ENCODE measurements at places on chromosomes 16 and 17.

GRCh38 chr16:14015948-14016347 lies 55.2 kb upstream of the MRTFB start:
- DNase-seq = no peak

DNA sequence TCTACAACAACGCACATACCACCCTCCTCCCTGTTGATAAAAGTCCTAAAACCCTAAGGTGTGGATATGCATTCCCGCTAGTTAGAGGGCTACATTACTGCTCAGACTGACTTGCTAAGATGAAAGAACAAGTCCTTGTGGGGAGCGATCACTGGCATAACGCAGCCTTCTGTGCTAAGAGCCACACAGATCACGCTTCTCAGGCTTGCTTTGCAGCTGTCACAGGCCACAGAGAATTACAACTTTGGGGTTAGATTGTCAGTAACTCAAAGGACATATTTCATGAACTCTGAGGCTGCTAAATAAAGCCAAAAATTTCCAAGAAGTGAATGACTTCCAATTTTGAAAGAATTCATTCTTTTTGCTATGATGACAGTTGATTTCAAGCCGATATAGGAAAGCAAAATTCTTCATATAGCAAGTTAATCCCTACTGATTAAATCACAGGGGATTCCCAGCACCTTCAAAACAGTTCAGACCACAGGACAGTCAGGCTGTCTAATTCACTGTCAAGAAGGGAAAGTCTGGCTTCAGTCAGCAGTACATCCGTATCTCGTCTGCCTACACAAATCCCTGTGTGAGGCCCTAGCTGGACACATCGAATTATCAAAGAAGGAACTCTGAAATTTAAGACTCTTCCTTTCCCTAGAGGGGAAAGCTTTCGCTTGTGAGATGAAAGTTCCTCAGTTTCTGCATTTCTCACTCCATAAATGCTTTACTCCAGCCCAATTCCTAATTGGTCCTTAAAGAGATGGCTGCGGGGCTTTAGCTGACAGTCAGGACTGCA lies 107.1 kb downstream of the VPS53 start:
- DNase-seq = no peak

DNA sequence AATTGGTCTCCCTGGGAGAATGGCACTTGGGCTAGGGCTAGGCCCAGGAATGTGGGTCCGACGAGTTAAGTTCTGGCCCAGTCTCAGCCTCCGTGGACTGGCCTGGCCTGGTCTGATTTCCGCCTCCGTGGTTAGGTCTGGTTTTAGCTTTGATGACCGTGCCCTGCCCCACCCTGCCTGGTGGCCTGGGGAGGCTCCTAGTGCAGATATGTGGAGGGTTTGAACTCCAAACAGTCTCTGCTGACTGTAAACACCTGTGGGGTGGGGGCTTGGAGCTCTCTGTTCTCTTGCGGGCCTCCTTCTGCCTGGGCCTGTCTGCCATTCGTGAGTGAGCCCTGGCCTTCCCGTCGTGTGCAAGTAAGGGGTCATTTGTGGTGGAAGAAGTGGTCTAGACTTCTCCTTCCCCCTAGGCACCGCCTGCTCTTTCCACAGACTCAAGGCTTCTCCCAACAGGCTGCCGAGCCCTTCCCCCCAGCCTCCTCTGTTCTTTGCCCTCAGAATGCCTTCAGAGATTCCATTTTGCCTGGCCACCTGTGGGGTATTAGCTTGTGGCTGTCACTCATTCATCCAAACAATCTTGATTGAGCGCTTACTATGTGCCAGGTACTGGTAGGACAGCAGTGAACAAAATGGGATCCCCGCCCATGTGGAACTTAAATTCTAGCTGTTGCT lies 1.6 kb downstream of the ATP6V0C start:
- no peak for DNase-seq

DNA sequence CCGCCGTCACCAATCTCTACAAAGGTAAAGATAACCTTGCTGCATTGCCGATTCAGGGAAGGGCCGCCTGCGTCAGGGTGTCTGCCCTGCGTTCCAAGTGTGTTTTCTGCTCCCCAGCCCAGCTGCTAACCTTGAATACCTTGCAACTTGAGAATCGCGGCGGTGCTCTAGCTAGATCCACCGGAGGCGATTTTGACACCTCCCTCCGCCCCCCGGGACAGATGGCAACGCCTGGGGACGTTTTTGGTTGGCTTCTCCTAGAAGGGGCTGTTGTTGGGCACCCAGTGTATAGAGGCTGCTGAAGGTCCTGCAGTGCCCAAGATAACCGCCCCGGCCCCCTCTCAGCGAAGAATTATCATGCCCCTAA lies 1.5 kb downstream of the HAPSTR1 start:
- DNase-seq = no peak

GRCh38 chr16:82282662-82283061 lies 112.6 kb upstream of the MPHOSPH6 start:
- no peak for DNase-seq

DNA sequence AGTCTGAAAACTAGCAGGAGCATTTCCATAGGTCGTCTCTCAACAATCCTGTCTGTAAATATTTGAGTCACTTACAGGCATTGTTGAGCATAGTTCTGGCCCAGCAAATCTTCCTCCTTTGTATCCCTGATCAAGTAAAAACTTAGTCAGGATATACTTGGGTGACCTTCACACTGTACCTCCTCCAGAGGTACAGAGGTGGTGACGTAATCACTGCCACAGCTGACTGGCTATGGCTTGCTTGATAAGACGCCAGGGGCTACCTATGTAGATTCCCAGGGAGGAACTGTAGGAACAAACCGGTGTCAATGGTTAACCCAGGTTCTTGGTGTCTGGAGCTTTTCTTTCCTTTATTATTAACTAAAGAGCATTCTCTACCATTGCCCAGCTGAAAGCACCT lies at the start of gene KCNJ16:
TSS of gene KCNJ16 (plus strand) at position 270 of the 400 bp plus-strand sequence. CDS start 56,863 bp downstream, outside the sequence.
- DNase-seq = no peak

DNA sequence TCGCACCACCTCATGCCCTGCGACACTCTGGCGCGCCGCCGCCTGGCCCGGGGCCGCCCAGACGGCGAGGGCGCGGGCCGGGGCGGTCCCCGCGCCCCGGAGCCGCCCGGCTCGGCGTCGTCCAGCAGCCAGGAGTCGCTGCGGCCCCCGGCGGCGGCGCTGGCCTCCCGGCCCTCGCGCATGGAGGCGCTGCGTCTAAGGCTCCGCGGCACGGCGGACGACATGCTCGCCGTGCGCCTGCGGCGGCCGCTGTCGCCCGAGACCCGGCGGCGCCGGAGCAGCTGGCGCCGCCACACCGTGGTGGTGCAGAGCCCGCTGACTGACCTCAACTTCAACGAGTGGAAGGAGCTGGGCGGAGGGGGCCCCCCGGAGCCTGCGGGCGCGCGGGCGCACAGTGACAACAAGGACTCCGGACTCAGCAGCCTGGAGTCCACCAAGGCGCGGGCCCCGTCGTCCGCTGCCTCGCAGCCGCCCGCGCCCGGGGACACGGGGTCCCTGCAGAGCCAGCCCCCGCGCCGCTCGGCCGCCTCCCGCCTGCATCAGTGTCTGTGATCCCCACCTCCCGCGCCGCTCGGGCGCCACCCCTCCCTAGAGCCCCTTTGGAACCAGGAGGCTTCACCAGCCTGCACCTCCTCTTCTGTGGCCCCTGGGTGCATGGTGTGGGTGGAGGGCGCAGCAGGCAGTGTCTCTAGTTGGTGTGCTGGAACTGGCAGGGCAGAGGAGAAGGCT lies 82.3 kb downstream of the ARHGAP23 start:
- no peak for DNase-seq

DNA sequence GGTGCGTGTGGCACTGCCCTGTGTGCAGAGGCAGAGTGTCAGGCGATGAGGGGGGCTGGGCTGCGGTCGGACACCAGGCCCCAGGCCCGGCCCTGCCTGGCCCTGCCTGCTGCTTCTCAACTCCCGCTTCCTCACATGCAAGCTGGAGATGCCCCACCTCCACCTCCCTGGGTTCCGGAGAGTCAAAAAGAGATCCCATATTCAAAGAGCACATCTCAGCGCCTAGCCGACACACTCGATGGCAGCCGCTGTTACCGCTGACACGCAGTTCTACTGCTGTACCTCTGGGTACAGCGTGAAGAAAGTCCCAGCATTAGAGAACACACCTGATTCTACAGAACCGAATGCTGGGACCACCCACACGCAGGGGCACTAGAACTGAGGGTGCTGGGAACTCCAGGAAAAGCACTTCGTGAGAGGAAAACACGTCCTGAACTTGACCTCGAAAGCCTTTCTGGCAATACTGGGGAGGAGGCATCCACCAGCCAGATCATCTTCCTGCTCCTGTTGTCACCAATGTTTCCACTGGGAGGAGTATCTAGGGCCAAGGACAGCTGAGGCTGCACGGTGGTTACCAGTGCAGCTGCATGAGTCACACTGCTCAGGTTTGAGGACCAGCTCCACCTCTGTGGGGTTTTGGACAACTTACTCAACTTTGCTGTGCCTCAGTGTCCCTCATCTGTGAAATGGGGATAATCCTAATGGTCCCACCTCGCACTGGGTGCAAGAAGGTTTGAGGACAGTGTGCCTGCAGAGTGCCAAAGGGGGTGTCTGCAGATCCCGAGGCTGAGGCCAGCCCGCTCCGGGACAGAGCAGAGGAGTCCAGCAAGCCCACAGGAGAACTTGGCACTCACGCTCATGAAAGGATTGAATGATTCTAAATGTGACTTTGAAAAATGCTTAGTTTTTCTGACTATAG lies 100.4 kb upstream of the DNAH17 start:
- no peak for DNase-seq

GRCh38 chr16:57867000-57867561 lies 64.8 kb upstream of the KIFC3 start:
- no peak for DNase-seq

DNA sequence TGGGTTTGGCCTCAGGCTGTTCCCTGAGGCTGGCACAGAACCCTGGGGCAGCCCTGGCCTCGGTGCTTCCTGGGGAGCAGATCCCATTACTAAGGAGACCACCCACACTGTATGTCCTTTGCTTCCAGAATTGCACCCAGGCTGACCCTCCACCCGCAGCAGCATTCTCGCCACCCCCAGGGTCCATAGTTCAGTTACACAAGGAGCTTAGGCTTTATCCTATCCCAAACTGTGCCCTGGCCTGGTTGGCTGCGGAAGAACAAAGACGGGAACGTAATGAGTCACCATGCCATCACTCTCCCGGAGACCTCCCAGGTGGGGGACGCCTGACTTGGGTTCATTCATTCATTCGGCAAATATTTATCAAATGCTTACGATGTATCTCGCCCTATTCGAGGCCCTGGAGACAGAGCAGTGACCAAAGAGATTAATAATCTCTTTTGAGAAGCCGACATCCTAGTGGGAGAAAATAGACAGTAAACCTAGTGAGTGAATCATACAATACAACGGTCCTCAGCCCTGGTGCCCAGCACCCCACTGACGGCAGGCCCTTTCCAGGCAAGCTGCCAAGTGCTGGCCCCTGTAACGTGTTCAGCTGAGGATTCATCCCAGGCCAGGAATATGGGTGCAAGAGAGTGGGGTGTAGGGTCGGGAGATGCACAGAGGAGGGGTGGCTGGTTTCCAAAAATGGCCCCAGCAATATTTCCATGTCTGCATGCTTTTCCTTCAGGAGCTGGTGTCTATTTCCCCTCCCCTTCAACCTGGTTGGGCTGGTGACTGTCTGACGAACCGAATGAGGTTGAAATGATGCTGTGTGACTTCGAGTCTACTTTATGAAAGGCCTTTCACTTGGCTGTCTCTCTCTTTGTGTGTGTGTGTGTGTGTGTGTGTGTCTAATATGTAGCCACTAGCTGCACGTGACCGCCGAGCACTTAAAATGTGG lies 134.2 kb downstream of the MGAT5B start:
- no peak for DNase-seq

DNA sequence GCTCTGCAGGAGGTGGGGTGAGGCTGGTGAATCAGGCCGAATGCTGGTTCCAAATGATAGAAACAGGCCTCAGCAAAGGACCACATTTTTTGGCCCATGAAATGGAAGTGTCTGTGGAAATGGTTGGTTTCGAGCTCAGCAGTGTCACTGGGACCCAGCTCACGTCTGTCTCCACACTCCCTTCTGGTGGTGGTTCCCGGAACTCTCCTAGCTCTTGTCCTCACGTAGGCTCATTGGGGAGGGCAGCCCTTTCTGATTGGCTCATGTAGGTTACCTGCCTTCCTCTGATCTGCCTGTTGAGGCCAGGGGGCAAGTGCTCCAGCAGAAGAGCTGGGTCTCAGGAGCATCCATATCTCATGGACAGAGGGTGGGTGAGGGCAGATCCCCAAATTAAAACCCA lies 4.0 kb downstream of the ALG1 start:
- DNase-seq = no peak

DNA sequence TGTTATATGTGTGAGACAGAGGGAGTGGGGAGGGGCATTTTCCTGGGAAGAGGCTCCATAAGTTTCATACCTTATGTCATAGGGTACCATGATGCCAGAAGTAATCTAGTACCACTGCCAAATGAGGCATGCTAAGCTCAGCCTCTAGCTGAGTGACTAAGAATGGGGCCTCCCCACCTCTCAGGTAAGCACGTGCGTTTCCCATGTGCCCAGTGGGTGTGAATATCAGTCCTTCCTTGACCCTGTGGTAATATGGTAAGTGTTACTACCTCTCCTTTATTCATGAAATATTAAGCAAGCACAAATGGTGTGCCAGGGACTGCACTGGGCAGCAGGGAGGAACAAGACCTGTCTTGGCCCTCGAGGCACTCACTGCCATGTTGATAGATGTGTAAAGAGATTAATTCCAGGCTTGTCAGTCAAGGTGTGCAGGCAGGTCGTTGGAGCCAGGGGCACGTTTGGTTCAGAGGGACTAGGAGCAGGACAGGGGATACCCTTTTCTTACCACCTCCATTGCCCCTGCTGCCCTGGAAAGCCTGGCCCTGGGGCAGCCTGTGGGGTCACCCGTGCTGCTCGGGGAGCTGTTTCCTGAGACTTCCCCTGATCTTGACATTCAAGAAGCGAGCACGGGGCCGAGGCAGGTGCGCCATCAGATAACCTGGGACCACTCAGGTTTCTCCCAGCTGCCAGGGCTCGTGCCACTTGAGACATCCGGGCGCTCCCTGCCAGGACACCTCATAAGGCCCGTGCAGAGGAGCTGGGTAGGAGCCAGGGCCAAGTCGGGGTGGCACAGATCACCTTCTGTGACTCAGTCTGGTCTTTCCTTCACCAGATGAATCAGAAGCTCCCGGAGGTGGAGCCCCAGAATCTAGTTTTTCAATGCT lies 8.8 kb downstream of the RSAD1 start:
- DNase-seq = no peak

- peak; percentile 27 for DNase-seq
Measured at GRCh38 chr17:62966426-62967204, 580 bp downstream of the TANC2 start.

DNA sequence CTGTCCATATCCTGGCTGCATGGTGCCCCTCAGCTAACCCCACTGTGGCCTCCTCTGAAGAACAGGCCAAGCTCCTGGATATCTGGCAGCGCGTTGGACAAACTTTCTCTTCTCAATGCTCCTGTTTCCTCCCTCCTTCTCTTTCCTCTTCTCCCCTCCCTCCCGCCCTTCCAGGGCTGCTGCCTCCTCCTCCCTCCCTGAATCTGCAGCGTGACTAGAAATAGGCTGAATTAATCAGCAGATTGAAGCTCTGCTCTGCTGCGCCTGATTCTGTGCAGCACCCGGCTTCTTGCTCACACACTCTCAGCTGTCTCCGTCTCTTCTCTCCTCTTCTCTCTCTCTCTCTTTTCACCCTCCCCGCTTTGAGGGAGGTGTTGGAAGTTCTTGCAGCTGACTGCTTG lies 19.8 kb downstream of the TMEM94 start:
- no peak for DNase-seq
